ENCODE measurements at places on chromosomes 1 and 21. TPM values are rescaled to one million over a fixed set of nuclear protein-coding genes. Genes with fewer than 3 reads are reported as not detected.

GRCh38 chr1:10514490-10515235 lies 39.9 kb downstream of the PEX14 start:
- no peak for DNase-seq

- DNase-seq, result no peak
Observed at GRCh38 chr1:41490911-41491310, 6.4 kb upstream of the EDN2 start.

DNA sequence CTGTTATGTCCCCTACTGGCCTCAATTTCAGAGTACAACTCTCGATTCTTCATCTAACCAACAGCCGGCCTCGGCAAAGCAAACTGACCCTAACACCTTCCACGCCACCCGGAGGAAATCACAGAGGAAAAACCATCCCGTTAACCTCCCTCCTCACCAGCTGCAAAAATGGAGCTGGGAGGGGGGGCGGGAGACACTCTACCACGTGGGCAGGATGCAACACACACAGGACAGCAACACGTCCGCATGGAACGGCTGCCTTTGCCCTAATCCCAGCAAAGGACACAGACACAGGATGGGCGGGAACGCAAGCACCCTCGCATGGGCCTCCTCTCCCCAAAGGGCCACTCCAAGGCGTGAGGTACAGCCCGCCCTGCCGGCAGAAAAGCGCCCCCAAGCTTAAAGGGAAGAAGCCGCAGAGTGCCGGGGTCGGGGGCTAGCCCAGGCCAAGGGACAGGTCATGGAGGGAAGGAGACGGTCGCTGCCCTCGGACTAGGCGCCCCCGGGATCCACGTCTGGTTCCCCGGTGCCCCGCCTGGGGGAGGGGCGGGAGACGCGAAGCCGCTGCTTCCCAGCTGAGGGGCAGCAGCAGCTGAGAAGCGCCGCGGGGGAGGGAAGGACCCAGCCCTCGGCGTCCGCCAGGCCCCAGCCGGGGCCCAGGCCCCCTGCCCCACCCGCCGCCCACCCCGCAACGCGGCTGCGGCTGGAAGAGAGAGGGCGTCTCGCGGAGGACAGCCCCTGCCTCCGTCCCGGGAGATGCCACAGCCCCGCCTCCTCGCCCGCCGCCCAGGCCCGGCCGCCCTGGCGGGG lies 590 bp downstream of the FOXJ3 start:
- DNase-seq, result peak; percentile 56

- no peak for DNase-seq
Observed at GRCh38 chr1:242199776-242200458, 201.0 kb upstream of the MAP1LC3C start.

DNA sequence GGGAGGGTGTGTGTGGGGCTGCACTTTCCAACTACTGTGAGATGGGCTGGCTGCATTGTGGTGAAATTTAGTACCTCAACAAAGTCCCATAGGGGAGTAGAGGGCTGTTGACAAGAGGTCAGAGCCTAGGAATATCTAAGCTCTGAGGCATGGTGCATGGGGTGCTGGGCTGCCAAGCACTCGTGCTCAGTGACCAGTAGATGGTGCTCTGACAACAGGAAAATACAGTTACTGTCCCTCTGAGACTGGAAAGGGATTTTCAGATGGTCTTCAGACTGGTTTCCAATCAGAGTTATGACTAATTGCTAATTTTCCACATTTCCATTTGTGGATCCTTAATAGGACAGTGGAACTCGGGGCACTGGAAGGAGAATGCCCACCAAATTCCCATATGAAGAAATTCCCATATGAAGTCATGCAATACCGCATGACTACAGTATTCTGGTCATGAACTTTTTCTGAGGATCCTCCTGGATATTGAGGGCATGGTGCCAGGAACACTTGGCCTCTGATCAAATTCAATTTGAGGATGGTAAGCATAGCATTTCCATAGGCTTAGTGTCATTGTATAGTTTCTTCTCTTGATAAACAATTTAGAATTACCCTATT lies 4.1 kb upstream of the CACNA1E start:
- DNase-seq, result peak; percentile 35

DNA sequence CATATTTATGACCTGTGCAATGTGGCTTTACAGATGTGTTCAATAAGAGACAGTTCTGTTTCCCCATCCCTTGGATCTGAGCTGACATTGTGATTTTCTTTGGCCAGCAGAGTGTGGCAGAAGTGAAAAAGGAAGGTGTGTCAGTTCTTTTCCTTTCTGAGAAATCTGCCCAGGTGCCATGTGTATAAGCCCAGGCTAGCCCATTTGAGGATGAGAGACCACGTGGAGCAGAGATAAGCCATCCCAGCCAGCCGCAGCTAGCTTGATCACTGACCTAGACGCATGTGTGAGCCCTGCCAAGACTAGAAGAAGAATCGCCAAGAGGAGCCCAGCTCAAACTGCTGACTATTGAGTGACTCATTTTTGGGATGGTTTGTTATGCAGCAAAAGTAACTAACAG lies 127.8 kb downstream of the KCNJ6 start:
- no peak for DNase-seq

GRCh38 chr1:31961536-31961935 lies 23.4 kb upstream of the PTP4A2 start:
- DNase-seq, result no peak

- no peak for DNase-seq
Observed at GRCh38 chr1:7393136-7393535, 378.0 kb upstream of the VAMP3 start.

Gene LIN9
- total RNA-seq, result 9.5 TPM

Gene STIL
- 33.6 TPM for total RNA-seq

Gene VASH2
- 0.63 TPM for total RNA-seq

Gene IFI44
- 56.1 TPM for total RNA-seq

Gene SLC6A9
- 7.4 TPM for total RNA-seq

All from activated CD4-positive, alpha-beta memory T cell treated with anti-CD3 and anti-CD28 coated beads for 36 hours (primary cell).